ENCODE measurements at places on chromosomes 7 and 10.

DNA sequence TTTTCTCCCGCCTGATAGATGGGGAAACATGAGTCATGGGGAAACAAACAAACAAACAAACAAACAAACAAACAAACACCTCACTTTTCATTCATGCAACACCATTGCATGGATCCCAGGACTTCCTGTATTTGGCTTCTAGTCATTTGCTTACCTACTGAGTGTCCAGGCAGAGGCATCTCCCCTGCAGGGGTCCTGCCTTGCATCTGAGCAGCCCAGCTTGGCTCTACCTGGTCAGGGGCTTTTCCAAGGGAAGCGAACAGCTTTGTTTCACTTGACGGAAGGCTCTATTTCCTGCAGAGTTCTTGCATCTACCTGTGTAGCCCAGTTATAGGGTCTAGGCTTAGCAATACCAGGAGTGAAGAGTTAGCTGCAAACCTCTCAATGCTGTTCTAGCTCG is 374.2 kb downstream of the GATA3 start:
- no peak for DNase-seq

GRCh38 chr7:78080241-78080640 is 281.7 kb downstream of the PHTF2 start:
- no peak for DNase-seq

DNA sequence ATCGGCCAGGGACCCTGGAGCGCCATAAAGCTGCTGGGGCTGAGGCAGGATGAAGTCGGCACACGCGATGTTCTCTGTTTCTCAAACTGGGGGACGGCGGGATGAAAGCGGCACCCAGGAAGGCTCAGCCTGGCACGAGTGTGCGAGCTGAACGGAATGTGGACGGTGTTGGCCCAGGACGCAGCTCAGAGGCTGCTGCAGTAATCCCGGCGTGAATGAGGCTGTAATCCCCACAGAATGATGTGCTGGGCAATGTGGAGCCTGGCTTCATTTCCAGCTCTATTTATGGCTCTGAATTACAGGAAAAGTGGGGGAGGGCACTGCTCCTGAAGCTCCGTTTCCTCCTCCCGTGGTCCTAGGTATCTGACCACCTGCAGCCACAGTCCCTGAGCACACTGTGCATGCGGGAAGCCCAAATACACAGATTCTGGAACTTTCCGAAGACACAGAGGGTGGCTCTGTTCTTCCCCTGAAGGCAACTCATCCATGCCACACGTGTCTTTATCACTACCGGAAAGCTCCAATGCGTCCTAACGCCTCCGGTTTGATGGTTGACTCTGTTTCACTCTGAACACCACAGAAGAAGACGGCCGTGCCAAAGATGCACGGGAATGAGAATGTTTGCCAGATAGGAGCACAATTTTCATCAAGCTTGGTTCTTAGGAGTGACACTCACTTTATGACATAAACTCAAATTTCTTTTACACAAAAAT is 37.6 kb downstream of the KLF6 start:
- DNase-seq: no peak

DNA sequence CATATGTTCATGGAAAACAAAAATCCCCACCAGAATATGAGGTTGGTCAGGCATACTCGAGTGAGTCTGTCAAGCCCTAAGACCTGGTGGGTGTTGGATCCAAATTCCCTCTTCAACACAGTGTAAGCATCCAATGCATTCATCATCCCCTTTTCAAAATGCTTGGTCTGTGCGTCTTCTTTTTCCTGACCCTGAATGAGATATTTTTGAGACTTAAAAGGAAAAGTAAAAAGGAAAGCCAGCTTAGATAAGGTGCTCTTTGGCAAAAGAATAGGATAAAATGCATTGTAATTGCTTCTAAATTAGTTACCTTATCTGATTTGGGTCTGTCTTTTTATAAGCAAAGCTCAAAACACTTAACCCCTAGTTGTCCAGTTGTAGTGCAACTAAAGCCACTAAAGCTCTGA is 331.5 kb downstream of the PTEN start:
- no peak for DNase-seq

GRCh38 chr7:30003098-30003497 is 13.5 kb upstream of the SCRN1 start:
- no peak for DNase-seq

DNA sequence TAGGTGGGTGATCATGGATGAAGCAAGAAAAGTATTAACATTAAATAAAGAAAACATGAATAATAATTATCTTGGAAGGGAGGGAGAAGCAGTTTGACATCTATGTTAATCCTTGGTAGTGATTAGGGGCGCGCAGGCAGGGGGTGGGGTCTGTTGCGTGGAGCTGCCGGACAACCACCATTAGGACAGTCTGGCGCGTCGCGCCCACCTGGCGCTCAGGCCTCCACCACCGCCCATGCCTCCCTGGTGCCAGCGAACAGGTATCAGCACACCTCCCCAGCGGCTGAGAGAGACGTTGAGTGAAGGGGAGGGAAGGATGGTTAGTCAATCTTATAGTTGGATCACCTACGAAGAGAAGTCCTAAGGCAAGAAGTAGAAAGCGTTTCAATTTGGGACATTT is 94.2 kb upstream of the CDK1 start:
- no peak for DNase-seq

DNA sequence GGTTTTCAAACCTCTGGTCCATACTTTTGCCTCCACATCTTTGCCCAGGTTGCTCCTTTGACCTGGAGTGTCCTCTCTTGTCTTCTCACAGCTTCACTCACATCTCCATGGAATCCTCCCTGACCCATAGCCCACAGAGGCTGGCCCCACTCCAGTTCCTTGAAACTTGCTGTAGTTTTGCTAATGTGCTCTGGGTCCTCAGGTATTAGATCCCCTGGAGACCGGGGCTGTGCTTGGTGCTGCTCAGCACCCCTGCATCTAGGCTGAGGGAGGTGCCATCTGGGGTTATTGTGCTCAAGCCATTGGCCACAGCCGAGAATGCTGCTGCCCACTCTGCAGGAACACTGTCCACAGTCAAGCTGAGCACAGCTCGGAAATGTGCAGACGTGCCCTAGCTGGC is 16.5 kb downstream of the KNDC1 start:
- DNase-seq: no peak

DNA sequence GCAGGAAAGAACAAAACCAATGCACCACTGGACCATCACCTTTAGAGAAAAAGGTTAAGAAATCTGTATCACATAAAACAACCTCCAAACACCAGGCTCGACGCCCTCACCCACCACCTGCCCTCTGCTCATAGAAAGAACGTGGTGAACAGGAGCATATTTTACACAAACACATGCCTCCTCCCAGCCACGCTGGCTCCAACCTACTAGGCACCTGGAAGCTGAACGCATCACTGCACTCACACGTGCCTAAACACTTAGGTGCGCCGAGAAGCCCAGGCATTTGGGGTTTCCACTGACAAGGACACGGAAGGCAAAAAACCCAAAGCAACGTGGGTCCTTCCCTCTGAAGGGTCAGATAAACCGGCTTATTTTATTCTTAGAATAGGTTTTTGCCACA is 56.0 kb downstream of the PTPRN2 start:
- peak; percentile 60 for DNase-seq

DNA sequence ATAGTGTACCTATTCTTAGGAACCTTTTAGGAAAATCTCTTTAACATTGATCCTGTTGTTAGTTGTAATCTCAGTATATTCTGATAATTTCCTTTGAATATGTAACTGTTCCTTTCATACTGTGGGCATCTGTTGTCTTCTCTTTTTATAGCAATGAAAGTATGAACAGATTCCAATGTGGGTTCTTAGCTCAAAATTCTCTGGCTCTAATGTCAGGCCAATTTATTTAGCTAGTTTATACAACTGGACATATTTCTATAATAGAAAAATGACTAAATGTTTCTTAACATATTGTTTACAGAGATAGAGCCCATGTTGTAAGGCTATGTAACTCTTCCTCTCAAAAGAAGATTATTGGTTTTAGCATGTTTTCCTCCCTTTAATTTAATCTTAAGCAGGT is 363.2 kb downstream of the AUTS2 start:
- DNase-seq: no peak

DNA sequence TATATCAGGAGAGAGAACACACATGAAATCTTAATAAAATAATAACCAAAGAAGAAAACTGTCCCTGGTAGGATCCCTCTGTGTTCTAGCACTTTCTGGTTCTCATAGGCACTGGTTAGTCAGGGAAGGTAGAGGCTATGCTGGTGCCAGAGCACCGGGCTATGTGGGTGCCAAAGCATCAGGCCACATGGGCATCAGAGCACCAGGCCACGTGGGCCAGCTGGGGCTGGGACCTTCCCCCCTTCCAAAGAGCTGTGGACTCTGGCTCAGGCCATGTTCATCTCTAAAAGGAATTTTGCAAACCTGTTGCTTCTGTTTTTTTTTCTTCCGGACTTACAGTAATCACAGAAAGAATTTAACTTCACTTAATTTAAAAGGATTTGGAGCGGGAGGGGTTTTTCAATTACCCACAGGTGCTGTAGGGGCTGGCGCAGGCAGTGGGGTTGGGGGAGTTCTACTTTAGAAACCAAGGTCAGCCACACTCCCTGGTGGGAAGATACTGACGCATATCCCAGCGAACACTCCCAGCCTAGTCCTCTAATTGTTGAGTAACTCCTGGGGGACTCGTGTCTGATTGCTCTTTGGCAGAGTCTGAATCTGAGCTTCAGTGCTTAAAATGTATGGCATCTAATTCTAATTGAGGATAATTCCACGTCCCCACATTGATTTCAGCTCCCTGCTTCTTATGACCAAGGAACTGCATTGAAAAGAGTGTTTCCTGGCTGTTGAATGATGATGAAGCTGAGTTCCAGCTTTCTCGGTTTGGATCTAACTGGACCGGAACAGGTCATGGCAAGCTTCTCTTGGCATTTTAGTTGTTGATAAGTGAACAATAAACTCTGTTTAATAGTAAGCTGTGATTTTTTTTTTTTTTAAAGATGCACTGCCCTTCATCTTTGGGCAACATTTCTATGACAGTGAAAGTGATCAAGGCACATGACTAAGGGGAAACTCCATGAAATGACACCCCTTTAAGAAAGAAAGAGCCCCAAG is 110.7 kb upstream of the FZD8 start:
- DNase-seq: no peak

- DNase-seq: no peak
These were observed 18.0 kb upstream of the RSU1 start for GRCh38 chr10:16835228-16835627.

Data from COR-L47 (cell line).